ENCODE measurements at places on chromosomes 2 and 18.
A peak's percentile ranks its signal among the peaks of the same experiment; 100 is the strongest.

DNA sequence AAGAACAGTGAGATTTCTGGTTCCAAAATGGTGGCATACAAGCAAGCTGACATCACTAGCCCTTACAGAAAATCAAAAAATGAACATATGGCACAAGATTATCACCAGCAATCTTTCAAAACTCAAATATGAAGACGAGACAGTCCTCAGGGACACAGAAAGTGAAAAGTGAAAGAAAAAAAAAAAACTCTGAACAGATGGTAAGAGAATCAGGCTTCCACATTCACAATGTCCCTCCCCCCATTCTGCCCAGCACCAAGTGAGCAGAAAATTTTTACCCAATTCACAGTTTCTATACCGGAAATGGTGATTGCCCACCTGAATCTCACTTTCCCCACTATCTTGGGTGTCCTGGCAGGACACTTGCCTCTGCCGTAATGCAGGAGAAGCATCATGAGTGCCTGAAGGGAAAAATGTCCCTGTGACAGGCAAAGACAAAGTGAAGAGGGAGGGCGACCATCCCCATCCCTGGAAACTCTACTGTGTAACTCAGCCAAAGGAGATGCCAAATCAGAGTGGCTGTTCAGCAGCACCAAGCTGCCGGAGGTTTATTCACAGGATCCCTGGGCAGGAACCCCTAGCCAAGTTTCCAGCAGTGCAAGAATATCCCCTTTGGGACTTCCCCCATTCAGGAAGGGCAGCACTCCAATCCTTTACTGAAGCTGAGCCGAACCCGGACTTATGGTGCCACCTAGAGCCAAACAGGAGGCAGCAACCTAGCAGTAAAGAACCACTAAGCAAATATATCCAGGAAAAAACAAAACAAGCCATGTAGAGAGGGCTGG lies 312.2 kb downstream of the LRATD1 start:
- no peak for DNase-seq

- DNase-seq: no peak
These were observed 300.7 kb downstream of the NOL4 start for GRCh38 chr18:33923980-33924379.

- no peak for DNase-seq
These were observed 418.7 kb downstream of the MEIS1 start for GRCh38 chr2:66853585-66853984.

DNA sequence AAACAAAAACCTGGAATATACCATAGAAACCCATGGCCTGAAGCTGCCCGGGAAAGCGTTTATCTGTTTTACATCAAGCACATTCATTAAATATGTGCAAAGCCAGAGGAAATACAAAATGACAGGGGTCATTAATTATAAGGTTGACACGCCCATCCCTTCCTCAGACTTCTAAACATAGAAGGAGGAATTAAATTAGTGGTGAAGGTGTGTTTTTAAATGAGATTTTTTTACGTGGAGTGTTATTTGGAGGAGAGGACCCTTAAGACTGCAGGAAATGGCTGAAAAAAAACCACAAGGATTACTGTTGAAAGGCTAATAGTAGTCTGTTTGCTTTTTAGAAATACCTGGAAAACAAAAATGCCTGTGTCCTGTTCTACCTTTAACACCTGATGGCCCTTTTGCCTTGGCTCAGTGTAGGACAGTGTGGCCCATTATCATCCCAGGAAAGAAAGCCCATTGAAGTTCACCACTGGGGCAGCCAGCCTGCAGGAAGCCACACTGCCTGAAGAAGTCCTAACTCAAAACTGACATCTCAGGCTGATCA lies 123.2 kb downstream of the EPHA4 start:
- DNase-seq: no peak

DNA sequence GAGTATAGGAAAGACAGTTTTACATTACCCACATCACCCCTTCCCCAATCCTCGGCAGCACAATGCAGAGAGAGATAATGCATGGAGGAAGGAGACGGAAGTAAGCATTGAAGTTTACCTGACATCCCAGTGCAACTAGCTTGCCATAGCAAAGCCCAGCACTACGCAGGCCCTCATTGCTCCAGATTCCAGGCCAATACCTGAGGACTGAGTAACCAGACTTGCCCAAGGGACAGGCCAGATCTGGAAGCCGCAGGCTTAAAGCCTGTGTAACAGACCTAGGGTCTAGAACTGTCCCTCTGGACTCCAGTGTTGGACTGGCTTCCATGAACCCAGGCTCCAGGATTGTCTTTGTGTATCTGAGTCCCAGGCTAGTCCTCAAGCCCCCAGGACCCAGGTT lies 17.6 kb downstream of the SERPINB4 start:
- no peak for DNase-seq

DNA sequence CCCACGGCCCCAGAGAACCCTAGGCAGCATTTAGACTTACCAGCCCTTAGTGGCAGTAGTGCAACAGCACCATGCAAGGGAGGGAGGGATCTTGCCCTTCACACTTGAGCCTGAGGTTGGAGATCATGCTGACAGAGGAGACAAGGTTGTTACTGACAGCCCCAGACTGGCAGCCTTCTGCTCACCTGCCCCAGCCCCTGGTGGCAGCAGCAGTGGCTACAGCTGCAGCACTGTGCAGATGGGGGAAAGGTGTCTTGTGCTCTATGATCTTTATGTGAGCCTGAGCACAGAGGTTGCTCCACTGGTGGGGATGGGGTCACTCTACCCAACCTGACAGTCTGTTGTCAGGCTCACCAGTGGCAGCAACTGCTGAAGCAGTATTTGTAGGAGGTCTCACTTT lies 501.2 kb upstream of the LRRTM4 start:
- no peak for DNase-seq

DNA sequence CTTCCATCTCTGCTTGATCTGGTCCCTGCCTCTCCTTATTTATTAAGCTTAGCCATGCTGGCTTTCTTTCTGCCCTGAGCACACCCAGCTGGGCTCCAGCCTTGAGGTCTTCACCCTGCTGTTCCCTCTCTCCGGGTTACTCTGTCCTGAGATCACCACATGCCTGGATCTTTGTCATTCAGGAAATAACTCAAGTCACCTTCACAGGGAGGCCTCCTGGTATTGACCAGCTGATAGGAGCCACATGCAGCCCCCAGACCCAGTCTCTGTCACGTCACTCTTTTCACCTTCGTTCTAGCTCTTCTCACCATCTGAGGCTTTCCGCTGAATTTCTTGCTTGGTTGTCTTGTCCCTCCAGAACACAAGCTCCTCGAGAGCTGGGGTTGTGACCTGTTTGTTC lies 114.4 kb downstream of the TSN start:
- DNase-seq: no peak

- DNase-seq: peak; percentile 10
These were observed 30.6 kb upstream of the EPG5 start for GRCh38 chr18:45997700-45998151.

GRCh38 chr2:228245601-228246000 lies 64.1 kb upstream of the SPHKAP start:
- DNase-seq: no peak

GRCh38 chr2:97849881-97850528 lies 136.6 kb downstream of the ZAP70 start:
- DNase-seq: no peak

- no peak for DNase-seq
These were observed 157.5 kb downstream of the ZFP36L2 start for GRCh38 chr2:43068631-43069517.

DNA sequence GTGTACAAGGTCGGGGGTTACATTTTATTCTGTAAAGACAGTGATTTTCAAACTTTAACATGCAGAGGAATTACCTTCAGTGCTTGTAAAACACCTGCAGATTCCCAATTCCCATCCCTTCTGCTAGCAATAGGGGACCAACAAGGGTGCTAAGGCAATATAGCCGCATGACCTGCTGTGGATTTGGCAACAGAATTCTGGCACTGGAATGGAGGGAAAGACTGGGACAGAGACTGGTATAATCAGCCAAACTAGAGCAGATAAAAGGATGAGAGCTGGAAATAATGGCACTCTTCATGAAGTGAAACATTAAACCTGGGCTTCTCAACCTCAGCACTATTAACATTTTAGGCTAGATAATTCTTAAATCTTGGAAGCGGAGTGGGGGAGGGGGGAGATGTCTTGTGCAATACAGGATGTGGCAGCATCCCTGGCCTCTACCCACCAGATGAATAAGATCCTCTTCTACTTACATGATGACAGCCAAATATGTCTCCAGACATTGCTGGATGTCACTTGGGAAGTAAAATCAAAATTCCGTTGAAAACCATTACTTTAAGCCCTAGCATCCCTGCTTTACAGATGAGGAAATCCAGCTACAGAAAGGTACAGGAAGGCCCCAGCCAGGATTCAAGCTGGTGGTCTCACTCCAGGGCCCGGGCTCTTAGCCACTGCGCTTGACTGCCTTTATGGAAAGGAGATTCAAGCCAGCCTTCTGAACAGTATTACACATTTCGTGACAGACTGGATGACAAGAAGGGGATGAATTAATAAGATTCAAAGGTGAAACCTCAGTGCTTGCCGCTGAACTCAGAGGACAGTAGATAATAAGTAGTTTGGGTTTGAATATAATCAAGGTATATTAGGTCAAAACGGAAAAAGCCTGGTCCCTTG lies 1.7 kb downstream of the EVA1A start:
- no peak for DNase-seq

GRCh38 chr18:63879709-63880108 lies 7.8 kb upstream of the SERPINB2 start:
- no peak for DNase-seq

DNA sequence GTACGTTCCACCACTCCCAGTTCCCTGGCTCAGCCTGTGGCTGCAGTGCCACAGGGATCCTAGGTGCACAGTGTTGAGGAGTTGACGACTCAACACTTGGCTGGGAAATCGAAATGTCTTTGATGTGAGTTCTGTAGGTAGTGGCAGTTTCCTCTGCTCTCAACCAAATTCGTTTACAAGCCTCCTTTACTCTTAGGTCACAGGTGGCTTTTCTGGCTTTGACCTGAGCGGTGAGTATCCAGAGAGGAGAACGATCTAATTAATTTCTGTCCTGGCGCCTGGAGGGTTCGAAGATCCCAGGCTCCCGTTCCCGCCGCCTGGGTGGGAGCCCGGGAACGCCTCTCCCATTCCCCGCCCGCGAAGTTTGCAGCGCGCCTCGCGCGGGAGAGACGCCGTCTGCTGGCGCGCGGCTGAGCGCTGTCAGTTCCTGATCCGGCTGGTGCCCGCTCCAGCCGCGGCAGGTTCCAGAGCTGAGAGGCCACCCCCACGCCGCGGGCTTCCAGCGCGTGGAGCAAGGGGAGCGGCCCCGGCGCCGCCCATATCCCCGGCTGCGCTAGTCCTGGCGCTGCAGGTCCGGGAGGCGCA lies at the start of gene LAMA3:
Gene LAMA3, plus strand, starts transcription at position 423 of the 585 bp plus-strand sequence. CDS start 231 bp downstream, outside the sequence.
- no peak for DNase-seq

GRCh38 chr18:63224630-63225029 lies 94.9 kb downstream of the BCL2 start:
- DNase-seq: no peak

GRCh38 chr18:55323051-55323994 lies 264.7 kb downstream of the TCF4 start:
- no peak for DNase-seq

GRCh38 chr2:120206022-120206581 lies 17.1 kb downstream of the TMEM185B start:
- DNase-seq: peak; percentile 31

- DNase-seq: no peak
These were observed 92.8 kb upstream of the TTC39C start for GRCh38 chr18:23921716-23922285.

DNA sequence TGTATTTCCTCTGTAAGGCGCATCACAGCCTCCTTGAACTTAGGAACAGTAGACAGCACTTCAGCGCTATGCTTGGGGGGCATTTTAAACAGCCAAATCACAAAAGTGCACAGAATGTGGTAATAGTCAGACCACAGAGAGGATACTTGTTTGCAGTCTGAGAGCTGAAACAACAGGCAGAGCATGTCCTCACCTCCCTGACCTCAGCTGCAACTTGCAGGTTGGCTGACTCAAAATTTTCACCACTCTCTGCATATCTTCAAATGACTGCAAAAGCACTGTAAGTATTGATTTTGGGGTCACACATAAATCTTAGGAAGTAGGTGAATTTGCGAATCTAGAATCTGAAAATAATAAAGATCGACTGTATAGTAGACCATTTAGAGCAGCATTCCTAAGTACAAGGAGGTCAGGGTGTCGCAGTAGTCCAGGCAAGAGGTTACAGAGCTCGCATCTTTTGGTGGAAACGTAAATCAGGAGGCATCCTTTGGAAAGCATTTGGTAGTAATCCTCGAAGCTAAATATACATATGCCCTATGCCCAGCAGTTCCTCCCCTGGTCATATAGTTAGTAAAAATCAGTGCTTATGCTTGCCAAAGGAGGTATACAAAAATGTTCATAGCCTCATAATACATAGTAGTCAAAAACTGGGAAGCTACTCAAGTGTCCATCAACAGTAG lies 108.2 kb upstream of the MYCN start:
- no peak for DNase-seq

DNA sequence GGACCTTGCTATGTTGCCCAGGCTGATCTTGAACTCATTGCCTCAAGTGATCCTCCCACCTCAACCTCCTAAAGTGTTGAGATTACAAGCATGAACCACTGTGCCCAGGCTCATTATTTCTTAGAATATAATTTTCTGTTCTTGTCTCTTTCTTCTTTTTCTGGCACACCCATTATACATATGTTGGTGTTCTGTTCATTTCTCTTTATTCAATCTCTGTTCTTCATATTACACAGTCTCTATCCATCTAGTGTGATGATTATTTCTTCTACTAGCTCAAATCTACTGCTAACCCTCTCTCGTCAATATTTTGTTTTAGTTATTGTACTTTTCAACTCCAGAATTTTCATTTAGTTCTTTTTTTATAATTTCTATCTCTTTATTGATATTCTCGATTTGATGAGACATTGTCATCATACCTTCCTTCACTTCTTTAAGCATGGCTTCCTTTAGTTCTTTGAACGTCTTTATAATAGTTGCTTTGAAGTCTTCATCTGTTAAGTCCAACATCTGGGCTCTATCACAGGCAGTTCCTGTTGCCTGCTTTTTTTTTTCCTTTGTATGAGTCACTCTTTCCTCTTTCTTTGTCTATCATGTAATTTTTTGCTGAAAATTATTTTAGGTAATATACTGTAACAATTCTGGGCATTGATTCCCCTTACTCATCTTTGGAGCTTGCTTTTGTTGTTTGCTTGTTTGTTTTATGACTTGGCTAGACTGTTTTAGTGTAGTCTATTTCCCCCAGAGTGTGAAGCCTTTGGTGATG lies 196.4 kb upstream of the NABP1 start:
- no peak for DNase-seq

- no peak for DNase-seq
These were observed 277.4 kb downstream of the TNS1 start for GRCh38 chr2:217725409-217725808.

GRCh38 chr2:203623096-203623495 lies 83.3 kb upstream of the CD28 start:
- DNase-seq: no peak

- no peak for DNase-seq
These were observed at the start of gene HRH4 for GRCh38 chr18:24460388-24460787. Gene HRH4, plus strand, starts transcription at chr18:24460637. Its CDS starts 92 bp downstream, at chr18:24460729.

- no peak for DNase-seq
These were observed 49.3 kb downstream of the MTERF4 start for GRCh38 chr2:241052677-241053360.

DNA sequence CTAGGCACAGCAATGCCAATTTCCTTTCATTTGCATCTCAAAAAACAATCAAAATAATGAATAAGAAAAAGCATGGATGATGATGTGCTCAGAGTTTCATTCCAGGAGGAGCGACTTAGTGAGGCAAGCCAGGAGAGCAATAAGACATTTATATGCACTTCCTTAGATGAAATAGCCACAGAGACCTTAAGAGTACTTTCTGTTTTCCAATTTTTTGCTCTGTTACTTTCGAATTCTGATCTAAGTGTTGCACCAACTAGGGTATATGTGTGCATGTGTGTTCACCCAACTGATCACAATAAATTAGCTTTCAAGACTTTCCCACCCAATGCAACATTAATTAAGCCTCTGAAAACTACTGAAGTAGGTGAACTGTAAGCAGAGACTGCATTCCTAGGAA lies 709 bp downstream of the RAB27B start:
- DNase-seq: no peak
